ENCODE measurements at places on chromosomes 11 and 22. TPM values are rescaled to one million over a fixed set of nuclear protein-coding genes. Genes with fewer than 3 reads are reported as not detected.

GRCh38 chr11:133809569-133810491 lies 35.5 kb downstream of the SPATA19 start:
- peak; percentile 74 for DNase-seq

TRIM49 gene
- polyA plus RNA-seq, result not detected

GAS2L1 gene
- 14.1 TPM for polyA plus RNA-seq

IL10RA gene
- 5.1 TPM for polyA plus RNA-seq

C11orf52 gene
- polyA plus RNA-seq, result 2.7 TPM

MFRP gene
- polyA plus RNA-seq, result not detected

GRCh38 chr11:69718147-69718546 lies 14.3 kb upstream of the FGF19 start:
- DNase-seq, result no peak

CCDC188 gene
- 1.5 TPM for polyA plus RNA-seq

SLC22A6 gene
- polyA plus RNA-seq, result 0.10 TPM

OR8D1 gene
- 0.07 TPM for polyA plus RNA-seq

DNA sequence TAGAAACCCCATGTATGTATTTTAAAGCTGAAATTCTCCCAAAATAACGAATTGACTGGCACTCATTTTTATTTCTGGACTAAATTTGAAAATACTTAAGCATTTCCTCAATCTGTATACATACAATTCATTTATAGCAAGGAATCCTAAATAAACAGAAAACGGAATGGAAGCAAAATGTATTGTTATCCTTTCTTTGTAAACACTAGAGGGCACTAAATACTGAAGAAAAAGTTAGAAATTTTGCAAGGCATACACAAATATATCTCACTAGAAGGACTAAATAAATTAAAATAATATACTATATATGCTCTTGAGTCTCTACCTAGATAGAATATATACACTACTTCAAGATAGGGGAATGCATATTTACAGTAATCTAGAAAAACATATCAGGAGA lies 23.1 kb upstream of the ANO5 start:
- no peak for DNase-seq

SAC3D1 gene
- polyA plus RNA-seq, result 14.2 TPM

DNA sequence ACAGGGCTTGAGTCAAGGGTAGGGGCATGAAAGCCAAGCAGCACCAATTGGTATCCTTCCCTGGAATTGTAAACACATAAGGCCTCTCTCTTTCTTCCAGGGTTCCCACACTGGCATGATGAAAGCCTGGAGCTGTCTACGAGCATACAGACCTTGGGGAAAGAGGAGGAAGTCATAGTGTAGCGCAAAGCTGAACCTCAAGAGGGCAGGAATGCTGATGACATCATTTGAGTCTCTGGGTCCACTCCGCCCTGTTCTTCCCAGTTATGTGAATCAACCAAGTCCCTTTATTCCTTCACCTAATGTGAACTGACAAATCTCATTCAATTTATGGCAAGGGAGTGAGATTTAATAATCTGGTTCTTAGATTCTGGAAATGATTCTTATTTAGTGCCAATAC lies 266.4 kb upstream of the NCAM1 start:
- DNase-seq, result no peak

DNA sequence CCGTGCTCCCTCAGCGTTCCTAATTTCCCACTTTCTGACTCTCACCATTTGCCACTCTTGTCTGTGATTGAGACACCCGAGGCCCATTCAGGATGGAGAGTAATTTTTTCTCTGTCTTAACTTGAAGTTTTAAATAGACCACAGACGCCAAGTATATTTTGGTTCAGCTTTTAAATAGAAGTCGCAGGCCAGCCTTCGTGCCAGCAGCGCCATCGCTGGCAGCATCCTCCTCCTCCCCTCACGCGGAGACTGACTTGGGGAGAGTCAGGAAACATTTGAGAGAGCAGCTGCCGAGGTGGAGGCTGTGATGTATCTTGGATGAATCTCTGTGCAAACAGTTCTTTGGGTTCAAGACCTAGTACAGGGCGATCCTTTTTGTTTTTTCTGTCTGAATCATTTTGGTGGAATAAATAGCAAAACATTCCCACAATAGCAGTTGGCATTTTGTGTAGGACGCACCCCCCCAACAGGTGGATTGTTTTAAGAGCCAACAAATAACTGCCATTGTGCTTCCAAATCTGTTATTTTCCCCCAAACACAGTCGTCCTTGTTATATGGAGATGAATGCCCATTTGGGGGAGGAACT lies 889 bp upstream of the DMC1 start:
- no peak for DNase-seq

- no peak for DNase-seq
These were observed 461.7 kb downstream of the NTM start for GRCh38 chr11:131832079-131832478.

GRCh38 chr11:6733326-6734275 lies 38.2 kb downstream of the OR2AG2 start:
- DNase-seq, result no peak

- DNase-seq, result no peak
These were observed 7.1 kb downstream of the PLAAT4 start for GRCh38 chr11:63543711-63544110.

DNA sequence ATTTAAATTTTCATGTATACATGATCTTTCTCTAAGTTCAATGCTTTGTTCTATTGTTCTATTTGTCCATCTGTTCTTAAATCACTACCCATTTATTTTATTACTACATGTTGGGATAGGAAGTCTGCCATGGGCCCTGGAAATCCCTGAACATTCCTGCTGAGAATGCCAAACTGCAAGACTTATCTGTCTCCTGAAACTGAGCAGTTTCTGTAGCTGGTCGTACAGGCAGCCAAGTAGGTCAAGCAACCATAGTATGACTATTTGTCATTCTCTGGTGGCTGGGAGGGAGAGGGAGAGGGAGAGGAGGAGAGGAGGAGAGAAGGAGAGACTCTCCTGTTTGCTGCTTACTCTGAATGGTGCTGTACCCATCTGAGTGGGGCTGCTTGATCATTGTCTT lies 82.8 kb upstream of the SNX19 start:
- no peak for DNase-seq

DEFB131B gene
- polyA plus RNA-seq, result not detected

GRCh38 chr11:7677071-7677470 lies 3.8 kb upstream of the CYB5R2 start:
- DNase-seq, result no peak

All from muscle of back (tissue), 13 donors.